Urinary bladder (tissue), 4 donors: ENCODE measurements at places on chromosomes 3 and 15. TPM values are rescaled to one million over a fixed set of nuclear protein-coding genes. Genes with fewer than 3 reads are reported as not detected.

- no peak for DNase-seq
Measured at GRCh38 chr3:190631295-190631694, 117.4 kb downstream of the IL1RAP start.

DNA sequence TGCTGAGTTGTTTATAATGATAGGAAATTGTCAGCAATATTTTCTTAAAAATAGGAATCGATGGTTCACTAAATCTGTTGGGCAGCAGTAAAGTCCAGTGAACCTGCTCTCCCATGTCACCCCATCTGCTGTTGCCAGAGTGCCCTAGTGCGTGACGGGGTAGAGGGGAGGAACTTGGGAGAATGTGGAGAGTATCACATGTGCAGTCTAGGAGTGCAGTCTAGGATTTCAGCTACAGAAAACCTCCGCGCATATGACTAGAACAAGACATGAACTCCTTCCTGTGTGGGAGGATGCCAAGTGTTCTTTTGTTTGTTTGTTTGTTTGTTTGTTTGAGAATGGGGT, 74.6 kb upstream of the ACAD9 start:
- no peak for DNase-seq

DNA sequence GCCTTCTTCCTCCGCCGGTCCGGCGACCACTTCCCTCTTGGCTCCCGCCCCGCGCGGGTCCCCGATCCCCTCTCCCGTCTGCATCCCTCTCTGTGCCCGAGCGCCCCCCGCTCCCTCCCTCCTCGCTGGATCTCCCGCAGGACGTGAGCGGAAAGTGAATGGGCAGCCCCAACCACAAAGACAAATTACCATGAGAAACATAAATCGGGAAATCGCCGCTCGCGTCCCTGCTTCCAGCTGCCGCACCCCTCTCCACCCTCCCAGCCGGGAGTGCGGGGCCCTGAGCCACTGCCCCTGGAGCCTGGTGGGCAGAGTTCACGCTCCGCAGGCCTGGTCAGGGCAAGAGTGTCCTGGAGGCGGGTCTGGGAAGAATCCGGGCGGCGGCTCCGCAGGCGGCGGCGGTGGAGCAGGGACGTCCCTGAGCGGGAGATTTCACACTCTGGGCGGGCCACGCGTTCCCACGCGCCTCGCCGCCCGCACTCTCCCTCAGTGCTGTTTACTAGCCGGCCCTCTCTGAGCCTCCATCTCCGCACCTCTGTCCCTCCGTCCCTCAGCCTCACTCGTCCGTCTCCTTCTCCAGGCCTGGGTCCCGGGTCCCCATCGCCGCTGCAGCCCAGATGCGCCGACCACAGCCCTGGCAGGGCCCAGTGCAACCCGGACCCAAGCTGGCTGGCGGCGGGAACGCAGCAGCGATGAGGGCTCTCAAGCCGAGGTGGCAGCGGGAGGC, 835 bp downstream of the SEMA5B start:
- no peak for DNase-seq

DNA sequence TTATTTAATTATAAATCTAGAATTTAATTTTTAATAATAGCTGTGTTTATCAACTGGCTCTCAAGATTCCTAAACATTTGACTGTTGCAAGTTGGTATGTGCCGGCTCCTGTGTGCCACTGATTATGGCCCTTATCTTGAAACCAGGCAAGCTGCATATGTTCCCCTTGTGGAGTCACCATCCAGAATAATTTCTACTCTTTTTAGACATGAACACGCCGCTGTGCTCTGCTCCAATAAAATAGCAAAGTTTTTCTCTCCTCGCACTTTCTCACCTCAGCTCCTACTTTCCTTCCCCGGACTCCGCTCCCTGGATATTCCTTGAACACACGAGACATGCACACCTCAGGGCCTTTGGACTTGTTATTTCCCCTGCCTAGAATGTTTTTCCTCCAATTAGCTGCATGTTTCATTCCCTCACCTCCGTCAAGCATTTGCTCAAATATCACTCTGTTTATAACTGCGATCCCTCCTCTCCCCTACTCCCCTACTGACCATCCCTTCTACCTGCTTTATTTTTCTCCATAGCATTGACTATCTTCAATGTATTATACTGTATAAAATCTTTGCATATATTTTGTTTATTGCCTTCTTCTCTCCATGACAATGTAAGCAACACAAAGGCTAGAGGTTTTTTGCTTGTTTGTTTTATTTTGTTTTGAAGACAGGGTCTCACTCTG, 26.1 kb upstream of the ERICH6 start:
- DNase-seq: no peak

GRCh38 chr3:10213156-10213792, 35.0 kb upstream of the TATDN2 start:
- no peak for DNase-seq

SPATA12 gene
- total RNA-seq: not detected

DNA sequence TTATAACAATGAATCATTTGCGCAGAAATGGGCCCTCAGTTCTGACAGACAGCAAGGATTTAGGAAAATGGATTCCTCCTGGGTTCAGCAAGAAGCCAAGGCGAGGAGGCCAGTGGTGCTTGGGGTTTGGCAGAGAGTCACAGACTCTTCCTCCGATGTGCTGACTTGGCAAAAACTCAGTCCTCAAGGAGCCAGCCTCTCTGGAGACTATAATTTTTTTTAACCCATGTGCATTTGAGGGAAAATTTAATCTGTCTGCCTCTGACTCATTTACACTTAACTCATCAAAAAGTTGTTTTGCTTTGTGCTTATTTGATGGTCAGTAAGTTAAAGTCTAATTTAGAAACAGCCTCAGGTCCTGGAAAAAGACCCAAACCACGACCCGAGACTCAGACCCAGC, 34.2 kb upstream of the SLC24A5 start:
- no peak for DNase-seq

- no peak for DNase-seq
Measured at GRCh38 chr3:117045143-117045542, 335.6 kb downstream of the TUSC7 start.

STAB1 gene
- total RNA-seq: 73.5 TPM

DNA sequence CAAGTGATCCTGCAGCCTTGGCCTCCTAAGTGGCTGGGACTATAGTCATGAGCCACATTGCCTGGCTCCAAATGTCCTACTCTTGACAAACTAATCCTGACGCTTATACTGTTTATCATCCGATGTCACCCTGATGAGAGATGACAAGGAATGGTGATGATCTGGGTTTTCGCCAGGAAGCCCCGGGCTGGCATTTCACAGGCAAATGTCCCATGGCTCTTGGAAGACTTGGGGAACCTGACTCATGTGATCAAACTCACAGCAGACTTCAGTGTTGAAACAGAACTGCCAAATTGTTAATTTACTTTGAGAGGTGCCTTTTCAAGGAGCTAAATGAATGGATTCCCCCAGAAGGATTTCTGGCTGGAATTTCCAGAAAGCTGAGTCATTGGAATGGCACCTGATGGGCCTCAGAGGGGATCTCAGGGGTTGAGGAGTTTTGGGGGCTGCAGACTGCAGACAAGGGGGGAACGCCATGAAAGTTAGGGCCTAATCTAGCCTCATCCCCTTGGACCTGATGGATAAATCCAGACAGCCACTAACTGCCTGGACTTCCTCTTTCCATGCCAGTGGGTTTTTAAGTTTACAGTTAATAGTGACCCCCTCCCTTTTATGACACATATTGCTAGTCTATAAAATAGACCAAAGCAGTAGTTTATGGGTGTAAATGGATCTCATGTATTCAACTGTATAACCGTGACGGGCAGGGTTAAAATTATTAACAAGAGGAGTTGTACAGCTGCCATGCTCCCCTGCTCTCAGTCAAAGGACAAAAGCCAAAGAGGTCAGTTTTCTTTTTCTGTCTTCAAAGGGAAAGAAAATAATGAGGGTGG, 146.6 kb downstream of the CHSY1 start:
- DNase-seq: no peak

GRCh38 chr3:59480486-59480995, 430.7 kb upstream of the CFAP20DC start:
- DNase-seq: no peak

CCR3 gene
- total RNA-seq: not detected
